CD4-positive, alpha-beta memory T cell (primary cell): ENCODE measurements at places on chromosomes 6 and 20.

- peaks cover 9% of the 10 kb centered on the region for H3K4me1 ChIP-seq
- H3K27ac ChIP-seq: no peak overlapping the region
- H3K4me3 ChIP-seq: no peak overlapping the region
- no peaks in the 10 kb centered on the region for H3K36me3 ChIP-seq
- no peak for DNase-seq
- H3K27me3 ChIP-seq: no peaks in the 10 kb centered on the region
Measured at GRCh38 chr6:169858293-169858934, 107.0 kb downstream of the ERMARD start.

DNA sequence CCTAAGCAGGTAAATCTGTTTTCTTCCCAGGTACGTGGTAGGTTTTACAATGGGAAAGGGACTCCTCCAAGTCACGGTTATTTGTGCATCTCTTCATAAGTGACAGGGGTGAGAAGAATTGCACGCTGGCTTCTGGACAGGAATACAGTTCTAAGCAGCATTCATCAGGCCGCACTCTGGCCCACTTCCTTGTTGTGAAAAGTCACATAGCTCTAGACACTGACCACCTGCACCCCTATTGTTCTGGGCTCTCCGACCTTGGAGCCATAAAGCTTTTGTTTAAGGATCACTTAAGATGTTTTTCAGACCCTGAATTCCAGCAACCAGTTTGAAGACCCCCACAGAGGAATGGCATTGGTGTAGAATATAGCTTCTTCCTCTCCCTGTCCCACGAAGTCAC lies 31.4 kb downstream of the RAMACL start:
- H3K4me1 ChIP-seq: no peaks in the 10 kb centered on the region
- no peak overlapping the region for H3K4me3 ChIP-seq
- H3K27ac ChIP-seq: no peak overlapping the region
- H3K36me3 ChIP-seq: no peaks in the 10 kb centered on the region
- no peaks in the 10 kb centered on the region for H3K27me3 ChIP-seq
- no peak for DNase-seq

GRCh38 chr20:59925899-59926298 lies 7.5 kb downstream of the SYCP2 start:
- no peak for DNase-seq
- no peaks in the 10 kb centered on the region for H3K36me3 ChIP-seq
- H3K27ac ChIP-seq: no peak overlapping the region
- no peak overlapping the region for H3K4me3 ChIP-seq
- H3K27me3 ChIP-seq: no peaks in the 10 kb centered on the region
- no peaks in the 10 kb centered on the region for H3K4me1 ChIP-seq

- DNase-seq: no peak
- no peaks in the 10 kb centered on the region for H3K4me1 ChIP-seq
Measured at GRCh38 chr20:63765082-63765873, 25.7 kb downstream of the SLC2A4RG start.

- no peaks in the 10 kb centered on the region for H3K4me1 ChIP-seq
- H3K36me3 ChIP-seq: no peaks in the 10 kb centered on the region
- H3K4me3 ChIP-seq: no peak overlapping the region
- H3K27ac ChIP-seq: no peak overlapping the region
Measured at GRCh38 chr20:4985658-4986057, 15.7 kb downstream of the SLC23A2 start.

DNA sequence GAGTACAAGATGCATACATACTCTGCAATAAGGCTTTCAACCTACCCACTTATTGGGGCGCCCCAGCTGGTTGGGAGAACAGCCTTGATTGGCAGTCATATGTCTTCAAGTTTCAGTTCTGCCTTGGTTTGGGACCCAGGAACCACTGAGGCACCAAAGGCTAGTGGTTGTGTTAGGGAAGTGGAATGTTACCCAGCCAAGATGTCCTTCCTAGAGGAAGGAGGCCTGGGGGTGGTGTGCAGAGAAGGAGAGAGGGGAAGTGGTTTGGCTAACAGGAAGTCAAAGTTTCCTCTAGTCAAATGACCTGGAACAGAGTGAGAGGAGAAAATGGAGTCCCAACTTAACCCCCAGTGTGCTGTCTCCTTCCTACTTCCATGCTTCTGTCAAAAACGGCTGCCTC lies 59.4 kb downstream of the CD164 start:
- DNase-seq: no peak
- H3K4me3 ChIP-seq: no peak overlapping the region
- H3K27ac ChIP-seq: no peak overlapping the region

GRCh38 chr6:119880840-119881239 lies 531.3 kb upstream of the MAN1A1 start:
- H3K27ac ChIP-seq: no peak overlapping the region
- H3K27me3 ChIP-seq: no peaks in the 10 kb centered on the region
- no peak for DNase-seq

GRCh38 chr6:131387562-131388447 lies 185.2 kb upstream of the ARG1 start:
- no peaks in the 10 kb centered on the region for H3K4me1 ChIP-seq
- H3K27ac ChIP-seq: no peak overlapping the region
- no peak for DNase-seq

- H3K4me1 ChIP-seq: peaks cover 68% of the 10 kb centered on the region
- no peaks in the 10 kb centered on the region for H3K36me3 ChIP-seq
Measured at GRCh38 chr6:70669133-70669532, 1.4 kb downstream of the SMAP1 start.

GRCh38 chr6:39206250-39206721 lies 23.0 kb downstream of the KCNK5 start:
- H3K4me1 ChIP-seq: peaks cover 5% of the 10 kb centered on the region
- H3K27me3 ChIP-seq: no peaks in the 10 kb centered on the region
- no peak overlapping the region for H3K27ac ChIP-seq
- H3K36me3 ChIP-seq: no peaks in the 10 kb centered on the region
- no peak overlapping the region for H3K4me3 ChIP-seq

GRCh38 chr6:165266191-165266590 lies 43.2 kb downstream of the C6orf118 start:
- H3K27ac ChIP-seq: no peak overlapping the region
- no peaks in the 10 kb centered on the region for H3K27me3 ChIP-seq
- no peaks in the 10 kb centered on the region for H3K4me1 ChIP-seq
- H3K4me3 ChIP-seq: no peak overlapping the region
- no peaks in the 10 kb centered on the region for H3K36me3 ChIP-seq

- H3K4me1 ChIP-seq: peaks cover under 1% of the 10 kb centered on the region
- H3K27ac ChIP-seq: no peak overlapping the region
- DNase-seq: no peak
- no peak overlapping the region for H3K4me3 ChIP-seq
- H3K27me3 ChIP-seq: no peaks in the 10 kb centered on the region
- no peaks in the 10 kb centered on the region for H3K36me3 ChIP-seq
Measured at GRCh38 chr6:98932381-98932780, 15.4 kb downstream of the FBXL4 start.
